Activated naive CD8-positive, alpha-beta T cell treated with anti-CD3 and anti-CD28 coated beads for 36 hours (primary cell): ENCODE measurements at places on chromosomes 4 and X.

GRCh38 chr4:153261461-153261860 lies 57.2 kb downstream of the TRIM2 start:
- DNase-seq = no peak

DNA sequence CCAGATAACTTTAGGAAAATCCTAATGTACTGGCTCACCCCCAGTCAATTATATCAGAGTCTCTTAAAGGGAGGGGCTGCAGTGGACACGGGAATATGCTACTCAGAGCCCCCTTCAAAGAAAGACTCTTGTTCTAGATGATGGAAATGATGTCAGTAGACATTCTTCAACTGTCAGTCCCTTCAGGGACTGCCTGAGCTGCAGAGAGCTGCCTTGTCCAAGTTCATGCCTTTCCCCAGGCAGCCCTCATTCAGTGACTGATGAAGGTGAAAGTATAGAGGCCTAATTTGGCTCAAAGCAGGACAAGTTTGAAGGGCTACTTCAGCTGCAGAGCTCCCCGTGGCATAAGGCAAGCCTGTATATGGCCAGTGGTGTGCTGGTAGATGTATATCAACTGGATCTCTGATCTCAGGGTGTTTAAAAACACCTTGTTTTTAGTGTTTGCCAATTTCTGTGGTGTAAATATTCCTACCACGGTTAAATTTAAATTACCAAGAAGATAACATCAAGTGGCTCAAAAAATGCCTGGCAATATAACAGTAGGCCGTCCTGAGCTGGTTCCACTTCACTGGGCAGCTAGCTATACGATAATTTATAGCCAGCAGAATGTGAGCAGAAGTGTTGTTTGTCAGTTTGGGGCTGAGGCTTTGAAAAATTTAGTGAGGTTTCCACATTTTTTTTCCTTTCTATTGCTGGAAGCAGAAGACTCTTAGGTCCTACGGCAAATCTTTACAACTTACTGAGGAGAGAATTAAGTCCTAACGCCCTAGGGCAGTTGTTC lies 748.8 kb upstream of the FTHL17 start:
- DNase-seq = no peak

- DNase-seq = no peak
These were observed 116.7 kb upstream of the HSD17B10 start for GRCh38 chrX:53550756-53551463.

GRCh38 chrX:101287402-101287801 lies 3.7 kb downstream of the TAF7L start:
- DNase-seq = no peak

DNA sequence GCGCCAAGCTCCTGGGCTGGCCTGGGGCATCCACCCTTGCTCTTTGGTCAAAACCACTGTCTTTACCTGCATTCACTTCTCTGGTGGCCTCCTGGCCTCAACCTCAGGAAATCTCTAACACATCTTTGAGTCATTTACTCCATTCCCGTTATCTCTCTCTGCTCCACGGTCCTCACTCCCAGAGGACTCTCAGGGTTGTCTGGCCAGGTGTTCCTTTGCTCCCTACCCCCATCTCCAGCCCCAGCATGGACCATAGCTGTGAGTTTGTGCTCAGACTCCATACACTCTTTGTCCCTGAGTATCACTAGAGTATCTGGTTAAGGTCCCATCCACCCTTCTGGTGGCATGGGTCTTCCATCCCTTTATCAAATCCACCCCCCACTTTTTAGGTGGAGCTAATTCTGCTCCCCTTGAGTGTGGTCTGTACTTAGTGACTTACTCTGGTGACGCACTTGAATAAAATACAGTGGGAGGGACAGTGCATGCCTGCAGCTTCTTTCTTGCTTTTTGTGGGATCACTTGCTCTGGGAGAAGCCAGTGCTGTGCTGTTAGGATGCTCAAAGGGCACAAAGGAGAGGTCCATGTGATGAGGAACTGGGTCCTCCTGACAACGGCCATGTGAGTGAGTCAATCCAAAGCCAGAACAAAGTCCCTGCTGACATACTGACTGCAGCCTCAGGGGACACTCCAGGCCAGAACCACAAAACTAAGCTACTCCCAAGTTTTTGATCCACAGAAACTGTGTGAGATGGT lies 44.3 kb downstream of the IGFBP7 start:
- DNase-seq = no peak

DNA sequence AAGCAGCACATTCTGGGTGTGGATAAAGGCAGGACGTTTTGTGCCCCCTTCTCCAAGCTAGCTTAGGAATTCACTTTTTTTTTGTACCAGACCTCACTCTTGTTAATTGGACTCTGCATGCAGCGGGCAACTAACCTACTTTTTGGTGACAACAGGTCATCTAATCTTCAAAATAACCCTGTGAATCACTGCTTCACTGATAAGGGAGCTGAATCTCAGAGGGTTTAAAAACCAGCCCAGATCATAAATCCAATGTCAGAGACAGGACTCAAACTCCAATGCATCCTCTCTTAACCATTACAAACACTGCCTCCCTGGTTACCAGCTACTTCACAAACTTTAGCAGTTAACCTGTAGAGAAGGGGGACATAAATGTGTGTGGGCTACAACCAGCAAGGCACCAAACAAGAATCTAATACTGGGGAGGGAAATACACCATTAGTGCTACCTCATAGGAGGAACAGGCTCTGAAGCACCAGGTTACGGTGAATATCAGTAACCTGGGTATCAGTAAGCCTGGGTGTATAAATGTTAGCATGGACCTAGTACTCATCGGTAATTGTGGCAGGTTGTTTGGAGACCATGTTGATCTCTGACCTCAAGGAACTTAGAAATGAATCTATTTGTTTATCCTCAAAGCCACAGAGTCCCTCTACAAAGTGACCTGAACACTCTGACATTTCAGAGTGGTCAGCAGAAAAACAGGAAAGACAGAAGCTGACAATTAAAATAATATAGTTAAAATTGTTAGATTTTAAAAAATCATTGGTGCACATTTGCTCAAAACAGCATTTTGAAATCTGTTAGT lies 2.6 kb downstream of the TIFA start:
- DNase-seq = no peak
